ENCODE measurements at places on chromosomes 7 and 10.

DNA sequence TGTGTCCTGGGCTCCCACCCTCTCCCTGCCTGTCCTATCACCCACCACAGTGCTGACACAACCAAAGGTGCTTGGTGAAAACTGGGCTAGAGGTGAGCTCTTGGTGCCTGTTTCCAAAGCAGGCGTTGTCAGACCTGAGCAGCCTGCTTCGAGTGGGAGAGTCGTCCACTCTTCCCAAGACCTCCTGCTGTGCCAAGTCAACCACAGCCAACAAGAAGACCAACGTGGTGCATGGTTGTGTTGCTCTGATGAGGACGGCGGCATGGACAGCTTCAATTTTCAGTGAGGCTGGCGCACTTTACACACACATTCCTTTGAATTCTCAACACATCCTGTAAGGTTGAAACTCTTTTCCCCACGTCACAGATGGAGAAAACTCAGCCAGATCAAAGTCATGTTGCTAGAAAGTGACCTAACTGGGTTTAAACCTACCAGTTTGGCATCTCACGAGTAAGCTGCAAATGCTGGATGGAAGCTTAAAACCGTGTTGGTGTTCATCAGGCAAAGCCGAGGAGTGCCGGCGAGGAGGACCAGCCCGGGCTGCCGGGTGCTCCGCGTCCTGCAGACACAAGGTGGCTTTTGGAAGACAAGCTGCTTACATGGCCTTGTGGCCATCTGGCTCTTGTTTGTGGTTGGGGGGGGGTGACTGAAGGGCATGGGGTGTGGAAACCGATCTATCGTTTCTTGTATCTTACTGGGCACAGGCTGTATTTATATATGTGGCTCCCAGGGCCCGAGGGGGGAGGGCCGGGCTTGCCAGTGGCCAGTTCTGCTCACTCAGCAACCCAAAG is 39.3 kb downstream of the INSIG1 start:
- no peak for DNase-seq

DNA sequence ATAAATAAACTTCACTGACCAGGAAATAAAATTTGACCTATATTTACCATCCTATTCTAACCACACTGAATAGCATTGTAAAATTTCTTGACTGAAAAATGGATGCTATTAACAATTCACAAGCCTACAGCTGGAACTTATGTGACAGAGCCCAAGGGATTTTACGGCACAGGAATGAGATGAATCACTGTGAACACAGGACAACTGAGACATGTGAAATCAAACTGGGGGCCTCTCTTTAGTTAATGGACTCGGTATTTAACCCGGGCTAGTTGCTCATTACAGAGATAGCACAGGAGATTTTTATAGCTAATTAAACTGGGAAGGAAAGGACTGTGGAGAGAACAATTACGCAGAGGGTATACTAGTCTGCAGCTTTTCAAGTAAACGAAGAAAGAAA is 100.6 kb downstream of the MICU1 start:
- no peak for DNase-seq

DNA sequence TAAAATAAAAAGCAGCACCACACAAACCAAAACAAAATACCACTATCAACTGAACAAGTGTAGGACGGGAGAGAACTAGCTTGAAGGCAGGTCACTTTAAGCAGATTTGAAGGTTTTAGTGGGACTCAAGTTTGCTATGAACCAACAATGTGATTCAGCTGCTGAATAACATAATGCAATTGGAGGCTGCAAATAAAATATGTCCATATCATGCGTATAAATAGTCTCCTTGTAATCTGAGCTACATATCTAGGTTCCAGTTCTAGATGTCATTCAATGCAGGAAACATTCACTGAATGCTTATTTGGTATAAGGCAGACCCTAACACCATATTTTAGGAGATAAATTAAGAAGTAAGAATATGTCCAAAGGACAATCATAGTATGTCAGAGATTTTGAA is 81.4 kb upstream of the KCNIP2 start:
- DNase-seq, result no peak

- no peak for DNase-seq
Observed at GRCh38 chr7:30201921-30202320, 67.1 kb downstream of the MTURN start.

GRCh38 chr10:33234831-33235237 is 99.6 kb downstream of the NRP1 start:
- DNase-seq, result no peak

DNA sequence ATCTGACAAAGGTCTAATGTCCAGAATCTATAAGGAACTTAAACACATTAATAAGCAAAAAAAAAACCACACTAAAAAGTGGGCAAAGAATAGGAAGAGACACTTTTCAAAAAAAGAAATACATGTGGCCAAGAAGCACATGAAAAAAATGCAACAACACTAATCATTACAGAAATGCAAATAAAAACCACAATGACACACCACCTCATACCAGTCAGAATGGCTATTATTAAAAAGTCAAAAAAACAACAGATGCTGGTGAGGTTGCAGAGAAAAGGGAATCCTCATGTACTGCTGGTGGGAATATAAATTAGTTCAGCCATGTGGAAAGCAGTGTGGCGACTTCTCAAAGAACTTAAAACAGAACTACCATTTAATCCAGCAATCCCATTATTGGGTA is 119.0 kb downstream of the LMBR1 start:
- no peak for DNase-seq

DNA sequence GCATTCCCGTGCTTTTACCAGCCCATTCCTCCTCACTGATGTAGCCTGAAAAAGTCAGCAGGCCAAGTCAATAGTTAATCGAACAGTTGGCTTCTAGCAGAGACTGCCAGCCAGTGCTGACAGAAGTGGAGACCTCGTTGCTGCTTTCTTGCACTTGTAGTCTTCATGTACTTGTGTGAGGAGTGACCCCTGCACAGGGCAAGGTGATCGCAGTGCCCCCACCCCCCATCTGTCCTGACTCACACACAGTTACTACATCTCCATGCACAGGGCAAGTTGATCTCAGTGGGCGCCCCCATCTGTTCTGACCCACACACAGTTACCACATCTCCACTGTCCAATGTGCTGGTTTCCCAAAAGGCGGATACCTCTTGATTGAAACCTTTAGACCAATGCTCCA is 34.2 kb downstream of the C10orf71 start:
- DNase-seq, result no peak

GRCh38 chr10:122492999-122493481 is 31.7 kb downstream of the HTRA1 start:
- no peak for DNase-seq

DNA sequence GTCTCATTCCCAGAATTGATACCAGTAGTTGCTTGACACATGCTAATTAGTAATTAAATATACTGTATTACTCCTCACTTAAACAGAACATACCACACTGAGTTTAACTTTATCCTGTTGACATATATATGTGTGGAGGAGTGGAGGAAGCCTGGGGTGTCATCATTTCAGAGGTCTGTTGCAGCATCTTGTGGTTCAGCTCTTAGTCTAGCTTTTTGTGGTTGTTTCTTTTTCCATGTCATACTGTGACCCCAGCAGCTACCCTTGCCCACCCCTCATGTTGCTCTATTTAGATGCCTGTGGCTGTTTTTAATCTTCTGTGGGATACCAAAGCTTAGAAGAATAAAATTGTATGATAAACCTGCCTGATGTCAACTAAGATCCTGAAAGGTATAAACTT is 875.4 kb downstream of the LRMDA start:
- DNase-seq, result no peak

DNA sequence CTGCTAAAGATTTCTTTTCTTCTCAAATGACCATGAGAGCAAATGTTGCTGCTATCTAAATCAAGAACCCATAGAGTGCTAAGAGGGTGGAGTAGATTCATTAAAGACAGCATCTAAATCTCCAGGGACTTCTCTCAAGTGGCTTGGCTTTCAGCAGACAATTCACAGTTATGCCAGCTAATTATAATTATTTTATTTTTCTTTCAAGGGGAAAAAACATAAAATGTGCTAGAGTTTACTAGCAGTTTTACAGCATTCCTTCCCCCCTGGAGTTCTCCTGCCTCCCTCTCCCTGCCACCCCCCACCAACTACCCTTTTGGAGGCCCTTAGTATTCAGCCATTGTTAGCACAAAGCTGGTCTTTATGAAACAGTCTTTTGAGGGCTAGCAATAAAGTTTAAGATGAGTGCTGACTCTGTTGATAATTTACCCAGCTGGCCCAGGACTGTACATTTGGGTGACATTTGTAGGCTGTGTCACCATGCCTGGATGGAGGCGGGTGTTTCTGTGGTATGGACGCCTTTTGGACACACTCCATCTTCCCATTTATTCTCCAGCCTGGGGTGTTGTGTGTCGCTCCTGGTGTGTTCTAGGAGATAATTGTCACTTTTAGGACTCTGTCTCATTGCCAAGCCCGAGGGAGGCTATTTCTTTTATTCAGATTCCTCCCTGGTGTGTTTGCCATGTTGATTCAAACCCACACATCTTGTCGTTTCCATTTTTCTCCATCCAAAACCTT is 160.2 kb downstream of the CREB5 start:
- DNase-seq, result no peak

DNA sequence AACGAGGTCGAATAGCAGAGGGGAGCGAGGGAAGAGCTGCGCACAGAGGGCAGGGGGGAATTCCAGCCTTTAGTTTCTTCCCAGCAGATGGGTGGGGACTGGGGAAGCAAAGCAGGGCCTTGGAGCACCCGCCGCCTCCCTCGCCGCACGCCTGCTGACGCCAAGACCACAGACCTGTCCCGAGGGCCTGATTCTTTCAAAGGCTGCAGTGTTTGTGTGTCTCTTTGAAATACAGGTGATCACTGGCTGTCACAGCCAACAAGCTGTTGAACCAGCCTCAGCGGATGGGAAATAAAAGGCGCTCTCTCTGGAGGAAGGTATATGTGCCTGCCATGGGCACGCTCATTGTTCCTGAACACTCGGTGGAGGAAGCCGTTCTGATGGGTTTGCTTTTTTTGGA is 119.3 kb downstream of the FAM53B start:
- no peak for DNase-seq

GRCh38 chr10:102542800-102543418 is 39.1 kb downstream of the SUFU start:
- DNase-seq, result no peak

- DNase-seq, result no peak
Observed at GRCh38 chr10:18209241-18209640, 69.0 kb downstream of the CACNB2 start.

GRCh38 chr7:95440394-95441038 is 5.7 kb upstream of the PON2 start:
- no peak for DNase-seq

GRCh38 chr10:21797984-21798765 is 205.4 kb downstream of the DNAJC1 start:
- no peak for DNase-seq

DNA sequence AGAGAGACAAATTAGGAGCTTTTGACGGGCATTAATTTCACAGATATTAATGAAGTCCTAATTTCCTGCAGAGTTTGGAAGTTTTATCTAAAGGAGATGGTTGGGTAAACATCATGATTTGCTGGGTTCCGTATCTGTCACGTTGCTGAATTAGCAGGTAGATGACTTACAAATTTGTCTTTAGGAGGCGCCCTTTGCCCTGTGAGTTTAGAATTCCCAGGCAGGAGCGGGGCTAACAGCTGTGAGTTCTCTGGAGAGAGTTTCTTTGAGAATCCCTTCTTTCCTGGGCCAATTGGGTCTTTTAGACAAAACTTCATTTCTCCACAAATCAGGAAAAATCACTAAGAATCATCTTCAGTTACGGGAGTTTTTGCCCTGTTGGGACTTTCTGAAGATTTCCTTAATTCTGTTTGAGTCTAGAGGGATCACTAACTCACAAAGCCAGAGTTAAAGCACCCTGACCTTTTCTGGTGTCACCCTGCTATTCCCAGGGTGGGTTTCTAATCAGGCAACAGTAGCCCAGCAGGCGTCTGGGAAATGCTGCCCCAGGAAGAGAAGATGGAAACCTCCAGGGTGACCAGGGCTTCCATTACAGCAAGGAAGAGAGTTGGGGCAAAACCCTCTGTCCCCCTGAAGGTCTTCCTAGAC is 63.7 kb downstream of the PRKCQ start:
- DNase-seq, result no peak

DNA sequence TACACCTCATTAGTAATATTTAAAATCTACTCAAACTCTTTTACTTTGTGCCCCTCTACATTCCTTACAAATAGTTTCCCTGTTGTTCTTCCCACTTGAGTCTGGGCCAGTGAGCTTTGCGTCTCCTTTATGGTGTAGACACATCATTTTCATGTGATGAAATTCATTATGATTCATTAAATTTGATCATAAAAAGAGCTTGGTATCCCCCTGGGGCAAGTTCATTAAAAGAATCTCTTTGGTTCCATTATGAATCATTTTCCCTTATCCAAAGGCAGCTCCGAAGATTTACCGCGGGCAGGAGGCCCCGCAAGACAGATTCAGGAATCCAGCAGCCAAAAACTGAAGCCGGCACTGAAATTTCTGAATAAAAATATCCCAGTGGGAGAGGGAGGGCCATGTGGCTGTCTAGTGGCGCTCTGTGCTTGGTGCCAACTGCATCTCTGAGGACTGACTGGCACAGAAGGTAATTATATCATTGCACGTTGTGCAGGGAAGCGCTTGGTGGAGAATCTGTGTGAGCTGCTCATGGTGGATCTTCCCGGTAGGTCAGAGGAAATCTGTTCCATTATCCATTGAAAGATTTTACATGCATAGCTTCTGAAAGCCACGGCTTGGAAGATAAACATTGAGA is 151.4 kb upstream of the PITRM1 start:
- no peak for DNase-seq

DNA sequence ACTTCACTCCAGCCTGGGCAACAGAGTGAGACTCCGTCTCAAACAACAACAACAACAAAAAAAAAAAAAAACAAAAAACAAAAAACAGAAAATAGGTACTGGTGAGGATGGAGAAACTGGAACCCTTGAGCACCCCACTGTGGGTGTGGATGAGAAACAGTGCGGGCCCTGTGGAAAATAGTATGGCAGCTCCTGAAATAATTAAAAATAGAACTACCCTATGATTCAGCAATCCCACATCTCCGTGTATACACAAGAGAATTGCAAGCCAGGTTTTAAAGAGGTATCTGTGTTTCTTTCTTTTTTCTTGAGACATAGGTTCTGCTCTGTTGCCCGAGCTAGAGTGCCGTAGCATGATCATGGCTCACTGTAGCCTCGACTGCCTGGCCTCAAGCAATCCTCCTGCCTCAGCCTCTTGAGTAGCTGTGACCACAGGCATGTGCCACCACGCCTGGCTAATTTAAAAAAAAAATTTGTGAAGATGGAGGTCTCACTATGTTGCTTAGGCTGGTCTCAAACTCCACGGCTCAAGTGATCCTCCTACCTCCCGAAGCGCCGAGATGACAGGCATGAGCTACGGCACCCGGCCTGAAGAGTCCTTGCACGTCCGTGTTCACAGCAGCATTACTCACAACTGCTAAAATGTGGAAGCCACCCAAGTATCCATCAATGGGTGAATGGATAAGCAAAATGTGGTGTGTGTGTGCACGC is 39.5 kb downstream of the EBF3 start:
- no peak for DNase-seq

GRCh38 chr10:102546606-102547320 is 43.0 kb downstream of the SUFU start:
- DNase-seq, result no peak

Measured in HTR-8/SVneo (cell line).